Spinal cord (tissue), 10 donors: ENCODE measurements at places on chromosomes 7 and 10.

DNA sequence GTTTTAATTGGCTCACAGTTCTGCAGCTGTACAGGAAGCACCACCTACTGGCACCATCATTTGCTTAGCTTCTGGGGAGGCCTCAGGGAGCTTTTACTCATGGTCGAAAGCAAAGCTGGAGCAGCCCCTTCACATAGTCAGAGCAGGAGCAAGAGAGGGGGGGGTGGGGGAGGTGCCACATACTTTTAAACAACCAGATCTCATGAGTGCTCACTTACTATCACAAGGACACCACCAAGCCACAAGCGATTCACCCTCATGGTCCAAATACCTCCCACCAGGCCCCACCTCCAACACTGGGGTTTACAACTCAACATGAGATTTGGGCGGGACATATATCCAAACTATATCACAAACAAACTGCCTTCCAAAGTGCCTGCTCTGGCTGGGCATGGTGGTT is 31.7 kb upstream of the SLC18A3 start:
- no peak overlapping the region for H3K27ac ChIP-seq
- H3K4me3 ChIP-seq: no peak overlapping the region
- H3K27me3 ChIP-seq: no peaks in the 10 kb centered on the region
- no peaks in the 10 kb centered on the region for H3K4me1 ChIP-seq
- H3K36me3 ChIP-seq: no peaks in the 10 kb centered on the region

DNA sequence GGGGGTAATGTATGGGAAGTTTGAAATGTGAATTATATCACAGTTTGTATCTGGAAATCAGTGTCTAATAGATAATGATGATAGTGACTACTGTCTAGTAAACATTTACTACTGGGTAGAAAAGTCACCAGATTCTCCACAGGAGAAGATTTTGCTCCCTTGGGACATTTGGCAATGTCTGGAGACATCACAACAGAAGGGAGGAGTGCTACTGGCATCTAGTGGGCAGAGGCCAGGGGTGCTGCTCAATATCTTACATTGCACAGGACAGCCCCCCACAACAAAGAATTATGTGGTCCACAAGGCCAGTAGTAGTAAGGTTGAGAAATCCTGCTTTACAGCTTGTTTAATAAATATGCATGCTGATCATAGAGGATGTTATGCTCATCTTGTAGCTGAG is 92.3 kb upstream of the PRPS1L1 start:
- no peak for DNase-seq
- no peaks in the 10 kb centered on the region for H3K4me1 ChIP-seq
- H3K27ac ChIP-seq: no peak overlapping the region
- no peak overlapping the region for H3K4me3 ChIP-seq
- H3K27me3 ChIP-seq: no peaks in the 10 kb centered on the region
- H3K36me3 ChIP-seq: no peaks in the 10 kb centered on the region

DNA sequence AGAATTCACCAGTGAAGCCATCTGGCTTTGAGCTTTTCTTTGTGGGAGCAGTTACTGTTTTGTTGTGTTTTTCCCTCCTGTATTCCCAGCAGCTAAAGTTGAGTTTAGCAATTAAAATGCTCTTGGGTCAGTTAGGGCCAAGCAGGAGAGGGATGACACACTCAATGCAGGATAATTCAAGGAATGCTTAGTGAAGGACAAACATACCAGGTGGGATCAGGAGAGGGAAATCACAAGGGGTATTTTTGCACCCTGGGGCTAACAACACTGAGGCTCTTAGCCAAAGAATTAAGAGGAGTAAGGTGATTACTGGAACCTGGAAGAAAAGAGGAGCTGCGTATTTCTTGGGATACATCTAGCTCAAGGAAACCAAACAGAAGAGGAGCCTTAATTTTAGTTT is 82.4 kb upstream of the KCND2 start:
- no peaks in the 10 kb centered on the region for H3K27me3 ChIP-seq
- H3K36me3 ChIP-seq: no peaks in the 10 kb centered on the region
- no peak overlapping the region for H3K4me3 ChIP-seq
- no peak overlapping the region for H3K27ac ChIP-seq
- no peak for DNase-seq
- H3K4me1 ChIP-seq: no peaks in the 10 kb centered on the region

- H3K36me3 ChIP-seq: peaks cover 4% of the 10 kb centered on the region
- peaks cover 49% of the 10 kb centered on the region for H3K4me1 ChIP-seq
- peaks cover 66% of the 10 kb centered on the region for H3K27me3 ChIP-seq
- no peak overlapping the region for H3K4me3 ChIP-seq
Measured at GRCh38 chr7:157690833-157691585, 354.2 kb downstream of the DNAJB6 start.

DNA sequence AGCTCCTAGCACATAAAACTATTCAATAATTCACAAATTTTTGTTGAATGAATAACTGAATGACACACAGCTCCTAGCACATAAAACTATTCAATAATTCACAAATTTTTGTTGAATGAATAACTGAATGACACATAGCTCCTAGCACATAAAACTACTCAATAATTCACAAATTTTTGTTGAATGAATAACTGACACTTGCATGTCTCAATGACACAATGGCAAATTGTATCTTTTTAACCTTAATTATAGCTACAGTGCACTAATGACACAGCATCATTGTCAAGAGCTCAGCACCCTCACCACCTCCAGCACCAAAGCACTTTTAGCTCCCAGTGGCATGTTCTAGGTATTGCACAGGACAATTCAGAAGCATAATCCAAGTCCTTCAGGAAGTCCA is 131.6 kb downstream of the PDE1C start:
- H3K4me1 ChIP-seq: peaks cover 8% of the 10 kb centered on the region
- no peaks in the 10 kb centered on the region for H3K36me3 ChIP-seq
- no peak overlapping the region for H3K27ac ChIP-seq
- no peak overlapping the region for H3K4me3 ChIP-seq
- H3K27me3 ChIP-seq: no peaks in the 10 kb centered on the region

DNA sequence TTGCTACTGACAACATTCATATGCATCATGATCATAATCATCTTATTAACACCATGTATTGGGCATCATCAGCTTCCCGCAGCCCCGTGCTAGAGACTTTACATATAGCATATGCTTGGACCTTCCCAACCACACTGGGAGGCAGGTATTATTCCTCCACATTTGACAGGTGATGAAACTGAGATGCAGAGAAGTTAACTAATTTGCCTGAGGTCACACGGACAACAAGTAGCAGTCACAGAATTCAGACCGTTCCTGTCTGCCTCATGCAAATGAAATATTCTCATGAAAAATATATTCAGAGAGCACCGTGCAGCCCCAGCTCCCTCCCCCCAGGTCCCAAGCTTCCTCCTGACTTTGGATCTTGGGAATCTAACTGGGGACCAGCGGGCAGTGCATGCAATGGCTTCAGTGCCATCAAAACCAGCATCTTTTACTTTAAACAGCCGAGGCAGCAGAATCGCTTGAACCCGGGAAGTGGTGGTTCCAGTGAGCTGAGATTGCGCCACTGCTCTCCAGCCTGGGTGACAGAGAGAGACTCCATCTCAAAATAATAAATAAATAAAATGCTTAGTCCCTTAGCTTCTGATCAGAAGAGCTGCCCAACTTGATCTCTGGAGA is 112.2 kb upstream of the GPR26 start:
- H3K4me1 ChIP-seq: peaks cover 12% of the 10 kb centered on the region
- DNase-seq: no peak
- peaks cover 6% of the 10 kb centered on the region for H3K27me3 ChIP-seq
- H3K27ac ChIP-seq: no peak overlapping the region
- no peaks in the 10 kb centered on the region for H3K36me3 ChIP-seq

DNA sequence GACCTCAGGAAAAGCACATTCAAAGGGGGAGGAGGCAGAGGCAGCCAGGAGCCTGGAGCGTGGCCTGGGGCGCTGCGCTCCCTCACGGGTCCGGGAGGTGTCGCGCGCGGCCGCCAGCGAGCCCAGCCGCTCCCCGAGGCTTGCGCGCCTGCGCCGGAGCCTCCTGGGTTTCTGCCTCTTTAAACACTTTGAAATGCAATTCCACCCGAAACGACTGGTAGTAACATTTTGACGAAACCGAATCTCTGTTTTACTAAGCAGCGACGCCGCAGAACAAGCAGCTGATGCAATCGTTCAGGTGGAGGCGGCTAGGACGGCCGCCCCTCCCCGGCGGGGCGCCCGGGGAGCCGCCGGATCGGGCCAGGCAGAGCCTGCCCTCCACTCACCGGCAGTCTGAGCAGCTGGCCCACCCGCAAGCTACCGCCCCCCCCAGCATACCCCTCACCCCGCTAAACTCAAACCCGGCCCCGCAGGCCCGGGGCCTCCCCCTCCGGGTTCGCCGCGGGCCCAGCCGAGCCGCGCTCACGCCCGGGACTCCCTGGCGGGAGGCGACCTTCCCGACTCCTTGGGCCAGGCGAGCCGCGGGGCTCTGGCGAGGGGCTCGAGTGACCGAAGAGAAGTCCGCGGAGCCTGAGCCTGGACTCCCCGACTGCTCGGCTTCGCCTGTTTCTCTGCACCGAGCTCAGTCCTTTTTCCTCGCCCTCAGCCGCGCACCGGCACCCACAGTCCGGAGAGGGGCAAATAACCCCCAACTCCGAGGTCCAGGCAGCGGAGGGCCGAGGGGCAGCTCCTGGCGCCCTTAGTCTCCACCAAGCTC is 3.2 kb downstream of the MKX start:
- peaks cover 6% of the 10 kb centered on the region for H3K36me3 ChIP-seq
- H3K4me1 ChIP-seq: peaks cover 57% of the 10 kb centered on the region
- peaks cover 67% of the 10 kb centered on the region for H3K27me3 ChIP-seq
- peak overlapping the region; percentile 51 for H3K4me3 ChIP-seq
- peak overlapping the region; percentile 86 for H3K27ac ChIP-seq

GRCh38 chr7:97734255-97734654 is 2.4 kb downstream of the TAC1 start:
- H3K4me1 ChIP-seq: peaks cover 24% of the 10 kb centered on the region
- H3K4me3 ChIP-seq: no peak overlapping the region
- H3K36me3 ChIP-seq: no peaks in the 10 kb centered on the region
- no peak for DNase-seq

DNA sequence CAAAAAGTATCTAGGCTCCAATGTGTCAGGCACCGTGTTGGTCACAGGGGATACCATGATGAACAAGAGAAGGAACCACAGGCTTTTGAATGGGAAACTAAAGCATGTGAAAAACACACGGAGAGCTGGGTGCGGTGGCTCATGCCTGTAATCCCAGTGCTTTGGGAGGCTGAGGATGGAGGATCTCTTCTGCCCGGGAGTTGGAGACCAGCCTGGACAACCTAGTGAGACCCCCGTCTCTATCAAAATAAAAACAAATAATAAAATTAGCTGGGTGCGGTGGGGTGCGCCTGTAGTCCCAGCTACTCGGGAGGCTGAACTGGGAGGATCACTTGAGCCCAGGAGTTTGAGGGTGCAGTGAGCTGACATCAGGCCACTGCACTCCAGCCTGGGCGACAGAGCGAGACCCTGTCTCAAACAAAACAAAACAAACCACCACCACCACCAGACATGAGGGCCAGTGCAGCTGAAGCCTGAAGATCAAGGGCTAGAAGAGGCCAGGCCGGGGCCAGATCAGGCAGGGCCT is 611 bp upstream of the COPS6 start:
- peaks cover 22% of the 10 kb centered on the region for H3K36me3 ChIP-seq
- H3K27ac ChIP-seq: peak overlapping the region; percentile 85
- peak overlapping the region; percentile 92 for H3K4me3 ChIP-seq
- DNase-seq: no peak
- H3K27me3 ChIP-seq: no peaks in the 10 kb centered on the region

- H3K4me1 ChIP-seq: peaks cover 35% of the 10 kb centered on the region
- H3K27ac ChIP-seq: peak overlapping the region; percentile 96
- no peak overlapping the region for H3K4me3 ChIP-seq
- DNase-seq: no peak
- no peaks in the 10 kb centered on the region for H3K27me3 ChIP-seq
Measured at GRCh38 chr10:72255977-72256729, 17.6 kb upstream of the DDIT4 start.

DNA sequence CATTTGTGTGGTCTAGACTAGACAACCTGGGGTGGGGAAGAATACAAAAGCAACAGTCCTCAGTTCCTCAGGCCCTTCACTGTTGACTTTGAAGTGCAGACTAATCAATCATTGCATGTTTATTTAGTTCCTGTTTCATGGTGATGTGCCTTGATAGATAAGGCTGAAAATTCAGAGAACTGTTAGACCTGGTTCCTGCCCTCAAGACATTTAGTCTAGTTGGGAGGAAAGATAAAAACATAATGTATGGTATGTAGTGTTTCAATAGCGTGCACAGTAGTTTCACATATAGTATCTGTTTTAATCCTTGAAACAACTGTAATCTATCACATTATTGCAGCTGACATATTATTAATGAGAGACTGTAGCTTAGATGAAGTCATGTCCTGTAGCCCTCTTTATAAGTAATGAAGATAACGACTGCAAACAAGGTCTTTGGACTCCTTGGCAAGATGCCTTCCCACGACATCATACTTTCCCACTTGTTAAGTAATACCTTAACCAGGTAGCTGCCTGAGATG is 124.0 kb downstream of the CELF2 start:
- no peak for DNase-seq
- peaks cover 9% of the 10 kb centered on the region for H3K4me1 ChIP-seq
- no peak overlapping the region for H3K4me3 ChIP-seq
- H3K27ac ChIP-seq: no peak overlapping the region
- H3K36me3 ChIP-seq: no peaks in the 10 kb centered on the region

GRCh38 chr7:101575721-101576120 is 53.4 kb downstream of the MYL10 start:
- H3K27me3 ChIP-seq: no peaks in the 10 kb centered on the region
- H3K27ac ChIP-seq: no peak overlapping the region
- no peaks in the 10 kb centered on the region for H3K4me1 ChIP-seq
- no peaks in the 10 kb centered on the region for H3K36me3 ChIP-seq

DNA sequence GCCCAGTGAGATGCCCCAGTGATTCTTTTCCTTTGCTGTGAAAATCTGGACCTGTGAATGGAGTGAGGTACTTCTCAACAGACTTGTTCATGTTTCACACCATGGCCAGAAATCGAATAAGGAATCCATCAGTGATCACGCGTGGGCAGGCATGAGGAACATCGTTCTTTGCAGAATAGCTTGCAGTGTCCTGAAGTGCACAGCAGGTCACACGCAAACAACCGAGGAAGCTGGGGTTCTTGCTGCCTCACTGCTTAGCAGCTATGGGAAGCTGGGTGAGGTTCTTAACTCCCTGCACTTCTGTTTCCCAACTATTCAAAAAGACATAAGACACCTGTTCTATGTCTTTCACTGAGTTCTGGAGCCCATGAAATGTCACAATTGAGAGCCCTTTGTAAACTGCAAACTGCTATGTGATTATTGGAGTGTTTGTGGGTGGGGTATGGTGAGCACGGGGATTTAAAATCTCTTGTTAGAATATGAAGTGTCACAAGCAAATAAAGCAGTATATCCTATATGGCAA is 253.4 kb downstream of the KIAA1217 start:
- no peaks in the 10 kb centered on the region for H3K27me3 ChIP-seq
- no peaks in the 10 kb centered on the region for H3K36me3 ChIP-seq
- no peak overlapping the region for H3K4me3 ChIP-seq
- no peak overlapping the region for H3K27ac ChIP-seq

- H3K27ac ChIP-seq: no peak overlapping the region
- no peak for DNase-seq
- no peaks in the 10 kb centered on the region for H3K27me3 ChIP-seq
- H3K36me3 ChIP-seq: no peaks in the 10 kb centered on the region
- H3K4me3 ChIP-seq: no peak overlapping the region
Measured at GRCh38 chr10:32332299-32332750, 14.6 kb downstream of the EPC1 start.

- peak overlapping the region; percentile 61 for H3K4me3 ChIP-seq
- H3K27me3 ChIP-seq: no peaks in the 10 kb centered on the region
- H3K27ac ChIP-seq: peak overlapping the region; percentile 86
- H3K4me1 ChIP-seq: peaks cover 8% of the 10 kb centered on the region
- H3K36me3 ChIP-seq: no peaks in the 10 kb centered on the region
Measured at GRCh38 chr7:107891636-107892366, 818 bp downstream of the DLD start.

- peaks cover 2% of the 10 kb centered on the region for H3K4me1 ChIP-seq
- H3K27me3 ChIP-seq: no peaks in the 10 kb centered on the region
- H3K27ac ChIP-seq: no peak overlapping the region
- H3K36me3 ChIP-seq: no peaks in the 10 kb centered on the region
- DNase-seq: no peak
- H3K4me3 ChIP-seq: no peak overlapping the region
Measured at GRCh38 chr7:69735582-69735981, 137.3 kb downstream of the AUTS2 start.
